ENCODE measurements at places on chromosomes 6 and 20.

DNA sequence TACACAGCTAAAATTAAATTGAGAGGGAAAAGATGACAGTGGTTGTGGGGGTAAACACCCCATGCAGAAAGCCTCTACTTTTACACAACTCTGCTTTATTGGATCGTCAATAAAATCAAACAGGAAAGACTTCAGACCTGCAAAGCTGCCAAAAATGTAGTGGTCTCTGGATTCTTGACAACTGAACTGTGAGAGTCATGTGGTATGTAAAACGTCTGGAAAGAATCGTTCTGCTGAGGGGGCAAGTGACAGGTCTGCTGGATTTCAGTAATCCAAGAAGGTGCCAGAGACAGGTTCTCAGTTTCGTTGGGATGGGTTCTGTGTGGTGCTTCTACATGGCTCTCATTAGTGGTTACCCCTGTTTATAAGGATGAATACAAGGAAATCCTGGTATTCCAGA lies 63.3 kb downstream of the TSPYL4 start:
- DNase-seq = no peak

- no peak for DNase-seq
Observed at GRCh38 chr6:44230034-44230675, 6.8 kb downstream of the SLC29A1 start.

GRCh38 chr20:46773680-46774079 lies 64.2 kb downstream of the SLC2A10 start:
- DNase-seq = no peak

DNA sequence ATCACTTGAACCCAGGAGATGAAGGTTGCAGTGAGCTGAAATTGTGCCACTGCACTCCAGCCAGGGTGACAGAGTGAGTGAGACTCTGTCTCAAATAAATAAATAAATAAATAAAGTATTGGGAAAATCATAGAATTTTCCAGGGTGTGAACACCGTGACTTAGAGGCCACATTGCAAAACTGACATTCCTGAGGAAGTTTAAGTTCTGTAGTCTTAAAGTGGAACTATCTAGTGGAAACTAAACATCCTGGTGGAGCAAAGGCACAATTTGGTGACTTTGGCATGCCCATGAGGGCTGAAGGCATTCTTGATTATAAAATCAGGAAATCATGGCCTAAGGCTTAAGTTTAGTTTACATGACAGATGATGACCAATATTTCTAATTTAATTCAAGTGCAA lies 32.7 kb upstream of the MCM3 start:
- DNase-seq = no peak

- no peak for DNase-seq
Observed at GRCh38 chr20:56454754-56455153, 13.7 kb upstream of the RTF2 start.

DNA sequence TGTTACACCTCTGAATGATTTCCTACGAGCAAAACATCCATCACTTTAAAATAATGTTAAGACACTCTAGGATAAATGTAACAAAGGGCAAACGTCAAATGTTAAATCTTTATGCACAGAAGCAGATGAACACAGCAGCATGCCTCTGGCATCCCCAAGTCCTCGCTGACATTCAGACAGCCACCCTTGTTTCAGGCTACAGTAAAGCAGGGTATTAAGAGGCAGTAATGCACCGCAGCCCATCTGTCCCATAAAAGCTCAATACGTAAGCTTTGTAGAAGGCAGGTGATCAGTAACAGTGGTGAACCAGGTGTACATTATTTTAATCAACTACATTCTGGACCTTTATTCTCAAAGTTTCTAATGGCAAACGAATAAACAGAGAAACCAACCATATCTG lies 64.8 kb downstream of the PPP1R3G start:
- no peak for DNase-seq

- DNase-seq = no peak
Observed at GRCh38 chr6:111486921-111487320, 3.9 kb upstream of the REV3L start.

- DNase-seq = no peak
Observed at GRCh38 chr20:20497242-20497978, 129.5 kb downstream of the INSM1 start.

DNA sequence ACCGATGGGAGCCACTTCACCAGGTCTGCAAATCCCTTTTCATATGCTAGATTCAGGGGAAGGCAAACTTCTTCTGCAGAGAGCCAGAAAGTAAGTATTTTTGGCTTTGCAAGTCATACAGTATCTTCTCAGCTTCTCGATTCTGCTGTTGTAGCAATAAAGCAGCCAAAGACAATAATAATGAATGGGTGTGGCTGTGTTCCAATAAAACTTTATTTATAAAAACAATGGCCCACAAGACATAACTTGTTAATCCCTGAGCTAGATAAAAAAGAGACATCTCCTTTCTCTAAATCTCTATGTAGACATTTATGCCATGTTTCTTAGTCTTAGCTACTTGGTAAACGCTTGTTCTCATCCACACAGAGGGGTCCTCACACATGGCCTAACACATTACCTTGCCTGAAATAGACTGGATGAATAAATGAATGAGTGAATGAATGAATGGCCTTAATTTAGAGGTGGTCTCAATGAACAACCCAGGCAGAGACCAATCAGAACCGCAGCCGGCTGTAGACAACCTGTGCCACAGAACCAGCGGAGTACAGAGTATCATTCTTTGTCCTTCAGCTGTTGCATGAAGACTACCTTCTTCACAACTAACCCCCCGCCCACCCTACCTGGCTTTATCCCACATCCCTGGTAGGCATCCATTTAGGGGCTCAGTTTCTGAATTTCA lies 13.5 kb upstream of the PREX1 start:
- DNase-seq = no peak

GRCh38 chr6:131960371-131961133 lies 9.4 kb upstream of the CCN2 start:
- no peak for DNase-seq

DNA sequence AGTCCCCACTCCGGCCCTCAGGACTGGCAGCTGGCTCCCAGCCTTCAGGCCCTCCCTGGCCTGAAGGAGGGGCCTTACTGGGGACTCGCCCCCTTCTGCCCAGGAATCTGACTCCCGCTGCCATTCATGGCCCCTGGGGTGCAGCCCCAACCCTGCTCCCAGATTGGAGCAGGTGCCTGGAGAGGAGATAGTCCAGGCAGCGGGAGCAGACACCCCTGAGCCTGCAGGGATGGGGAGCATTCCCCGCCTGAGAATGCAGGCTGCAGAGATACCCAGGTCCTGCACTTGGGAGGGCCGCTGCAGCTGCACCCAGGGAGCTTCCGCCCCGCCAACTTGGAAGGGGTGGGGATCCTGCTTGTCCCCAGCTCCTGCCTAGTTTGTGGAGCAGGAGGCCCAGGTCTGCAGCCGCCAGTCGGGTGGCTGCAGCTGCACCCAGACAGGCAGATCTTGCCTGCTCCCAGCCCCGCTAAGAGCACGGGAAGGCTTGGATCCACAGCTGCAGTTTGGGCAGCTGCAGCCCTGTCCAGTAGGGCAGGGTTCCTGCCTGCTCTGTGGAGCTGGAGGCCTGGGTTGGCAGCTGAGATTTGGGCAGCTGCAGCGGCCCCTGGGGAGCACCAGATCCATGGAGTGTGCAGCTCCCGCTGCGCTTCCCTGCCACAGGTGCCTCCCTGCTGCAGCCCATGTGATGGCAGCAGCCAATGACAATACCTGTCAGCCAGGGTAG lies 5.2 kb downstream of the GTSF1L start:
- no peak for DNase-seq

DNA sequence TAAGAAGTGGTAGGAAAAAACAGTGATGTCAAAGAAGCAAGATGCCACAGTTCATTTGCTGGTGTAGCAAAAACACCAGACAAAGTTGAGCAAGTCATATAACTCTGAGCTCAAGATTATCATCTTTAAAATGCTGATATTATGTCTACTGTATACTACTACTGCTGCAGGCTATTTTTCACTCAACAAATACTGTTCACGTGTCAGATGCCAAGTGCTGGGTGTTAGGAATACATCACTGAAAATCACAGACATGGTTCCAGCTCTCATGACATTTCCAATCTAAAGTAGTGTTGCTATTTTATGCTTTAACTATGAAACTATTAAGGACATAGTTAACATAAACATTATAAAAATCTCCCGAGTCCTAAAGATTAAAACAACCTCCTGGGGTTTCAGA lies 163.0 kb downstream of the NKAIN2 start:
- DNase-seq = no peak

- DNase-seq = no peak
Observed at GRCh38 chr6:90970672-90971071, 383.8 kb upstream of the MAP3K7 start.

- no peak for DNase-seq
Observed at GRCh38 chr6:113315879-113316278, 541.3 kb upstream of the MARCKS start.

DNA sequence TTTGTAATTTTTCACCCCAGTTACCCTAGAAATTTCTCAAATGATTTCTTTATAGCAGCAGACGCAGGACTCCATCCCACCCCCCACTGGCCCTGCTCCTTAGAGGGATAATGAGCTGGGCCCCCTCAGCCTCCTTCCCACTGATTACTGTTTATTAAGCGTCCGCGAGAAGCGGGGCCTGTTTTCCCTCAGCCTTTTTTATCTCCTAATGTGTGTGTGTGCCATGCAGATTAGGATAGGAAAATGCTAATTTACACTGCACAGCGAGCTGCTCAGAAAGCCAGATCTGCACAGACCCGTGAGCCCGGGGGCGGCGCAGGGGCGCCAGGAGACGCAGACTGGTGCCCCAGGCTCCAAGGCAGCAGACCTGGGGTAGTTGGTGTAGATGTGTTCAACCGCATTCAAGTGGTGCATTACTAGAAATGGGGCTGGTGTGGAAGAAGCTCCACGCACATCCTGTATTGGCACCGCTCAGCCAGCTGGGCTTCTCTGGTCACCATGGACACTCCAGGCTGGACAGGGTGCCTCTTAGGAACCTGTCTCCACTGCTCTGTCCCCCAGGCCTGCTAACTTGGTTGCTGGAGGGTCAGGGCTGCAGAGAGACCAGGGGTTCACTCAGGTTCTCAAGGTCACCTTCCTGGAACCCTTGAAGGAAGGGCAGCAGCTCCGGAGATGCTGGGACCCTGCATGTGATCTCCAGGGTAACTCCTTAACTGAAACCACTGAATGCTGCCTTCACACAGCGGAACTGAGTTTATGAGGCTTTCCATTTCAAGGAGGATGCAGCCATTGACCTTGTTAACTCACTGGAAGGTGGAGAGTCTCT lies 256.3 kb downstream of the ERMARD start:
- DNase-seq = no peak

DNA sequence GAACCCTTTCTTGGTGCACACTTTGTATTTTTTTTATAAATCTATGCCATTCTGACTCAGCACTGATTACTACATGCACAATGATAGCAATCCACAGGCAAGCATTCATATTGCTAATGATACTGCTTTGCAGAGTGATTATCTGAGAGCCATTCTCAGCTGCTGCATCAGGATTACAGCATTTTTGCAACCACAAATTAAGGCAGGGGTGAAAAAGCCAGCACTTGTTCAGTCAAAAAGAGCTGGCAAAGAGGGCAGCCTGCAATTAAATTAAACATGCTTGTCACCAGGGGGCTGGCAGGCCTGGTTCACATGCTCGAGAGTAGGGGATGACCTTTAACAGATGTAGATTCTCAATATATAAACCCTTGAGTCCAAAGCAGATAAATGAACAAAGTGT lies 40.7 kb upstream of the SLC17A4 start:
- no peak for DNase-seq

- DNase-seq = no peak
Observed at GRCh38 chr20:58241766-58242465, 13.5 kb upstream of the ANKRD60 start.

DNA sequence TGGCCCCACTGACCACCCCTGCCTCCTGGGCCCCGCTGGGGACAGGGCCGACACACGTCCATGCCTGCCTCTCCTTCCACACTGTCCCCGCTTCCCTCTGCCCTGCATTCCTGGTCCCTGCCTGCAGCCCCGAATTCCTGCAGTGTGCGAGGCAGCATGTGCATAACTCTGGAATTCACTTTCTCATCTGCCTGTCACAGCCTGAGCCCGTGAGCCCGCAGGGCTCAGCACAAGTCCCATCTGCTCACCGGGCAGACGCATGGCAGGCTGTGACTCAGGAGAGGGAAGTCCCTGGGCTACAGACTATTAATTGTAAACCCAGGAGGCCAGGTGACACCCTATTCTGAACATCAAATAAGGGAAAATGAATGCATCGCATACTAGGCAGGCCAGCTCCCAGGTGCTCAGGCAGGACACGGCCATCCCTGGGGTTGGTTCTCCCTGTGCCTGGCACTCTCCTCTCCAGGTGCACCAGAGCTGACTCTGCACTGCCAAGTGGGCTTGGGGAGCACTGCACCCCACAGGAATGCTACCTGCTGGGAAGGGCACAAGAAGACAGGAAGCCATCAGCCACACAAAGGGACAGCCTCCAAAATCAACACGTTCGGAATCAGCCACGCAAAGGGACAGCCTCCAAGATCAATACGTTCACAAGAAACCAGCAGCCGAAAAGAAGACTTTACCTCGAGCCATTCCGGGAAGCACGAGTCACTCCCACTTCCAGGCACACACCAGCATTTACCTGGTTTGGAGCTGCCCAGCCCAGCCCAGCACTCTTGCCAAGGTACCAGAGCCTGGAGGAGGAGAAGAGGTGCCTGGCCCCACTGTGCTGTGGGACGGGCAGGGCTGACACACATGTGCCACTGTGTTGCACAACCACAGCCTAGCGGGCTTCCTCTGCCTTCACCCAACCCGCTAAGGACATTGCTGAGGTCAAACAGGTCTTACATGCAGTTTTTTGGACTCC lies 65.9 kb downstream of the DLL1 start:
- DNase-seq = no peak

Measured in neural crest cell (in vitro differentiated cells).